ENCODE measurements at places on chromosomes 3 and 15.

- peak; percentile 74 for DNase-seq
Observed at GRCh38 chr3:36244728-36245127, 135.6 kb upstream of the STAC start.

DNA sequence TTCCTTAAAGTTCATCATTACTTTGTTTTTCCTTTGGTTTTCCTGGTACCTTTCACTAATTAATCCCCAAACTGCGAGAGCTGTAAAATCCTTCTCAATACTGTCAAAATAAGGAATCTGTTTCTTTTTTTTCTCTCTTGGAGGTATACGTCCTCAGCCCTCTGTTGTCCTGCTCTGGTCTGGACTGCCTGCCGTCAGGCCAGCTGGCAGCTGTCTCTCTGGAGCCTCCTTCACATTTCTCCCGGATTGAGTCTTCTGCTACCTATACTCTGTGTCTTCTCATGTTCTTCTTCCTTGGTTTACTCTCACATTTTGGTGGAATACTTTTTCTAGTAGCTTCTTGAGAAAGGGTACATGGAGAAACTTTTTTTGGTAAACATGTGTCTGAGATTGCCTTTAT is 13.8 kb downstream of the TATDN2 start:
- DNase-seq, result no peak

DNA sequence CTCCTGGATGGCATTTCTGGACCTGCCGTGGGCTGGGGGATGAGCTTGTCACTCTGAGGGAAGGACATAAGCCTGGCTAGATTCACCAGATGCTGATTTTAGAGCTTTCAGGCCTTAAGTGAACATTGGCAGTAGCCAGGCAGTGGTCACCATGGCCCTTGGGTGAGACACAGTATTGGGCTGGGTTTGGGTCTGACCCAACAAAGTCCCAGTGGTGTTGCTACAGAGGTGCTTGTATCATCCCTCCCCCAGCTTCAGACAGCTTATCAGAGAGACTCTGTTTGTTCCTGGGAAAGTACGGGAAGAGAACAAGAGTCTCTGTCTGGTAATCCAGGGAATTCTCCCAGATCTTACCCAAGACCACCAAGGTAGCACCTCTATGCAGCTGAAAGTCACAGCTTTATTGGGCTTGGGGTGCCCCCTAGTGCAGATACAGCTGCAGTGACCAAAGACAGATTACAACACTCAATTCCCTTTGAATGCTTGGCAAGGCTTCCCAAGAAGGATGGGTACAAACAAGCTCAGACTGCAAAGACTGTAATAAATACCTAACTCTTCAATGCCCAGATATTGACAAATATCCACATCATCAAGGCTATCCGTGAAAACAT is 9.8 kb upstream of the RUVBL1 start:
- DNase-seq, result peak; percentile 63

- peak; percentile 26 for DNase-seq
Observed at GRCh38 chr3:121651684-121652083, 9.0 kb downstream of the HCLS1 start.

GRCh38 chr15:51390966-51391422 is 49.5 kb downstream of the GLDN start:
- no peak for DNase-seq

DNA sequence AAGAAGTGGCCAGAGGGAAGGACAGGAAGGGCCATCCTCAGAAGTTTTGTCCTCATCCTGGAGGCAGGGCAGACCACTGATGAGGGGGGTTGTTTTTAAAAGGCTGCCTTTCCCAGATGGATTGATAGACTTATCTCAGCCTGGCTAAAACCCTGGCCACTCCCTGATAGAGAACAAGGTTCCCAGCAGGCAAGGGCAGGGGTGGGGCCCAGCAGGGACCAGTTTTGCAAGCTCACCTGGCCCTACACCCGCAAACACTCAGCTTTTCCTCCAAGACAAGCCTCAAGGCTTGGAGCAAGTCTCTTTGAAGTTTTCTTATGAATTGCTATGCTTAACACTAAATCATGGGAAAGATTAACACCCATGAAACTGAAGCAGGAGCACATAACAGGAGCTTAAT is 9.1 kb downstream of the LIPC start:
- DNase-seq, result no peak

DNA sequence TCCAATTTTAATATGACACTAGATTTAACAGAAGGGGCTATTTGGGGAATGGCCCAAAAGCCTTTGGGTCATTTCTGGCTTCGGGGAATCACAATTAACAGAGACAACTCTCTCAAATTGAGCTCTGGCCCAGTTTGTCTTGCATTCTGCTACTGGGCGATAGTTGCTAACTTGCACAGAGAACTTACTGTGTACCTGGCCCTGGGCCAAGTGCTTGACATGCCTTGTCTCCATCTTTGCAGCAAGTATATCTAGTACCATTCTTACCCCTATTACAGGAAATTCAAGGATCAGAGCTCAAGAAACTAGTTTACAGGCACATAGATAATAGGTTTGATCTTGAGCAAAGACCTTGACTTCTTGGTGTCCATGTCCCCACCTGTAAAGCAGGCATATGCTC is 175.7 kb downstream of the TMEM108 start:
- DNase-seq, result no peak

GRCh38 chr3:122668930-122669730 is 11.5 kb upstream of the PARP14 start:
- DNase-seq, result peak; percentile 75

DNA sequence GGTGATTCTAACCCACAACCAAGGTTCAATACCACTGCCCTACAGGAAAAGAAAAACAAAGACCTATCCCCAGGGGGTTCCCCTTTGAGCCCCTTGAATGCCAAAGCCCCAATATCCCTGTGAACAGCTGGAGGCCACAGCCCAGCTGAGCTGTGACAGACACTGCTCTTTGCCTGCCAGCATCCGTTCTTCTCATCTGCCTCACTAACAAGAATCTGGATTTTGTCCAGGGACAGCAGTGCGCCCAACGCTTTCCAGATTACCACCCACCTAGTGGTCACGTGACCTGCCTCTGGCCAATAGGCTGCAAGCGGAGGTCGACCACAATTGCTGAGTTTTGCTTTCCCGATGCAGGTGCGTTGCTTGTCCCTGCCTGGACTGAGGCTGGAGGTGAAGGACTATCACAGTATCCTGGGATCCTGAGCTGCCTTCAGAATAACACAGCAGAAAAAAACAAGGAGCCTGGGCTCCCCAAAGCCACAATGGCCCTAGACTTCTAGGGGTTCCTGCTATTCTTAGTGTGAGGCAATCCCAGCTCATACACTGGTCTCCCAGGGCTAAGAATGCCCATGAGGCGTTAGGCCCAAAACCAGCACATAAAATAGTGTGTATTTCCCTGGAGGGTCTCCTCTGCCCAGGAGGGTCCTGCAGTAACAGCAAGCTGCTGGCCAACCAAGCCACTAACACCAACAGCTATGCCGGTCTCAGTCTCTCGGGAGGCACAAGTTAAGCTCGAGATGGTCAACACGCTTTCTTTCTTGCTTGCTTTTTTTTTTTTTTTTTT is 13.8 kb downstream of the BDH1 start:
- peak; percentile 78 for DNase-seq
